Effector memory CD4-positive, alpha-beta T cell (primary cell): ENCODE measurements at places on chromosomes 6 and 20.

GRCh38 chr20:1671891-1672669 lies 14.5 kb upstream of the SIRPG start:
- DNase-seq = no peak

GRCh38 chr20:48230216-48230615 lies 444.9 kb upstream of the SULF2 start:
- DNase-seq = no peak

DNA sequence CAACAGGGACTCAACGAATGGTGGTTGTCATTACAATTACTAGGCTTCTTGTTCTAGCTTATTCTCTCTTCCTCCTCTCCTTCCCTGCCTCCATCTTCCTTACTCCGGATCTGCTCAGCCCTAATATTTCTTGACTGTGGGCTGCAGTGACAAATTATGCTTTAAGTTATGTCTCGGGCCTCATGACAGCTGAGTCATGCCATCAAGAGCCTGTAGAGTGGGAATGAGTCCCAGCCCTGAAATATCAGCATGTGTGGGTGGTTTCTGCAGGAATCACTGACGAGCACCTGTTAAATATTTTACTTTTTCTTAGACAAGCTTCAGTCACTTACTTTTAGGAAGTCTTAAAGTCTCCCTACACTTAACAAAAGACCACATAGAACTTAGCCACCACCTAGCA lies 83.1 kb upstream of the CBLN4 start:
- DNase-seq = no peak

DNA sequence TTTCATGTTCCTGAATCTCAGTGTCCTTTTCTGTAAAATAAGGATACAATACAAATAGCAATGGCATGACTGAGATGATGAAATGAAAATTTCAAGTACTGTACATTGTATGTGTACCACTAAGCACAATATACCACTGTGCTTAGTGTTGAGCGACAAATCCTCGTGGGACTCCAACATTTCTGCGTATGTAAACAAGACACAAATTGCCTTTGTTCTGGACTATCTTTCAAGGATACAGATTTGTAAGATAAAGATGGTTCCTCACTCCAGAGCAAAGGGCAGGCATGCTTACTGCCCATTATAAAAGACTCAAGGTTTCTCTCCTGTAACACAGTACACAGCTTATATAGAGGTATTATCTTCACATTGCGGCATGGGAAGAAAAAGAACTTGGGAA lies 6.0 kb downstream of the RARS2 start:
- DNase-seq = no peak

GRCh38 chr6:144955392-144955791 lies 670.3 kb downstream of the UTRN start:
- DNase-seq = no peak

DNA sequence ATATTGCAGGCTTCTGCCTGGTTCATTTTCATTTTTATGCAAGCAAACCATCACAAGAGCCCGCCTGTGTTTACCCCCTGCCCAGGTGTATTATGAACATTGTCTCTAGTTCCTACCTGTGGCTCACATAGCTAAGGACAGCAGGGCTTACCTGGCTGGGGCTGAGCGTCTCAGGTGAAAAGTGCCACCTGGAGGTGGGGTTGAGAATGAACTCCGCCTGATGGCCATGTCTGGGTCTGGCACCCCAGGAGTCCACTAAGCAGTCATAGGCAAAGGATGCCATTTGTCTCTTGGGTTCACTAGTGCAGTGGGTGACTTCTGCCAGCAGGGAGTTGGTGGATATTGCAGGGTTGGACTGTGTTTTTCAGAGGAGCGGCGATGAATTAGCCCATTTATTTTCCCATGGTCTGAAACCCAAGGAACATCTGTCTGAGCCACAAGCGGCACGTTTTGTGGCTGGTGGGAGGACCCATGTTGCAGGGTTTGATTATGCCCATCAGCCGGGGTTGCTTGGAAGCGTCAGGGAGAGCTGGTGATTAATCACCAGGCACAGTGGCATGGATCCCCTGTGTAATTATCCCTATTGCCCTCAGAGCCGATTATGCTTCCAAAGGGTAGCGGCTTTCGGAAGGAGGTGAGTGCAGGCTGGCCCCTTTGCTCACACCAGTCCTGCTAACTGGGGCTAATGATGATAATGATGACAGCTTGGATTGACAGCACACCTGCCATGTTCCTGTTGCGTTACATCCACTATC lies 92.1 kb downstream of the CDH26 start:
- no peak for DNase-seq

DNA sequence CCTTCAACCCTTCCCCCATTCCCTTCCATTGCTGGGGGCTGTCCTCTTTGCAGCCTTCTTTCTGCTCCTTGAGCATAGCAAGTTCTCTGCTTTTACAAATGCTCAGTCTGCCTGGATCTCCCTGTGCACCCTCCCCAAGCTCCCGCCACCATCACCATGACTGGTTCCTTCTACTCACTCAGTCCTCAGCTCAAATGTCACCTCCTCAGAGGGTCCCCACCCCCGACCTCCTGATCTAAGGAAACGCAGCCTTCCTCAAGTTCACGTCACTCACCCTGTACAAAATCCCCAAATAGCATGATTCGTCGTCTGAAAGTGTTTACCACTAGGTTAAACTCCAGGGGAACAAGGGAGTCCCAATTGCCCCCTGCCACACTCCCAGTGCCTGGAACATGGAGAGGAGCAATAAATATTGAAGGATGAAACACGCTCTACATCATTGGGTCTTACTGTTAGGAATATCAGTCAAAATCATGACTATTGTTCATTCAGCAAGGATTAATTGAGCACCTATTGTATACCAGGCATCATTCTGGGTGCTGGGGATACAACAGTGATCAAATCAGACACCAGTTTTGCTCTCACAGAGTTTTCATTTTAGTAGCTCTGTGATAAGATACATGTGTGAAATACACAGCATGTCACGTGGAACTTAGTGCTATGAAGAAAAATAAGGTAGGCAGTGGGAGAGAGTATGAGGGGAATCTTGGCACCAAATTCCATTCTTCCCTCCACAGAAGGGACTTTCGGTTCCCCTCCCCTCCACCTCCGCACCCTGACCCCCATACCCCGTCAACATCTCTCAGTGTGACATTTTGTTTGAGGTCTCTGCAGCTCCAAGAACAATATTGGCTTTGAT lies 15.6 kb downstream of the TP53RK start:
- DNase-seq = no peak

- DNase-seq = no peak
Observed at GRCh38 chr20:19943061-19943521, 74.1 kb upstream of the NAA20 start.

DNA sequence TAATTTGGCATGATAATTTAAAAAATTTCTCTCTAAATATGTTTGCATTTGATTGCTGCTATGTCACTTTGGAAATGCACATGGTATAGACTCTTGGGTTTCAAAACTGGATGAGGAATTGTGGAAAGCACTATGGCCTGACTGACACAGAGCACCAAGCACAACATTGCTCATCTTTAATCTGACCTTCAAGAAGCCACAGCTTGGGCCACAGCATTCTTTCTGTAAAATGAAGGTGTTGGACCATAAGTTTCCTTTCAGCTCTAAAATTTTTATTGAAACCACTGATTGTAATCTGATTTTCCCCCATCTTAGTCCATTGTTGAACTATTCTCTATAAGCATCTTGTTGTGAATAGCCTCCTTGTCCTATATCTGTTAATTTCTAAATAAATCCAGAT lies 41.0 kb downstream of the QKI start:
- DNase-seq = no peak

DNA sequence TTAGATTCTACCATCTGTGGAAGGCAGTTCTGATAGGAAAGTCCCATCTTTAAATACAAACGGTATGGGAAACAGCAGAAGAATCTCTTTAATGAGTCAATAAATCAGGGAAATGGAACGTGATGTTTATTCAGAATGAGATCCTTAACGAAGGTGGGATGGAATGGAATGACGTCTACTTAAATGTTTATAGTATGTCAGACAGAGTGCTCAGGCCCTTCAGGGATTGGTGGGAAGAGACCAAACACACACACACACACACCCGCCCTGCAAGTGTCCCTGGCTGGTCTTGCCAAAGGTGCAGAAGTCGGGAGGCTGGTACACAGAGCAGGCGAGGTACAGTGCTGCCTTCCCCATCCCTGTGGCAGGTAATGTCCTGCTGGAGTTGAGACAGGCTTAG lies 164.0 kb downstream of the FARS2 start:
- no peak for DNase-seq

GRCh38 chr6:147106759-147107401 lies 97.3 kb upstream of the STXBP5 start:
- no peak for DNase-seq

DNA sequence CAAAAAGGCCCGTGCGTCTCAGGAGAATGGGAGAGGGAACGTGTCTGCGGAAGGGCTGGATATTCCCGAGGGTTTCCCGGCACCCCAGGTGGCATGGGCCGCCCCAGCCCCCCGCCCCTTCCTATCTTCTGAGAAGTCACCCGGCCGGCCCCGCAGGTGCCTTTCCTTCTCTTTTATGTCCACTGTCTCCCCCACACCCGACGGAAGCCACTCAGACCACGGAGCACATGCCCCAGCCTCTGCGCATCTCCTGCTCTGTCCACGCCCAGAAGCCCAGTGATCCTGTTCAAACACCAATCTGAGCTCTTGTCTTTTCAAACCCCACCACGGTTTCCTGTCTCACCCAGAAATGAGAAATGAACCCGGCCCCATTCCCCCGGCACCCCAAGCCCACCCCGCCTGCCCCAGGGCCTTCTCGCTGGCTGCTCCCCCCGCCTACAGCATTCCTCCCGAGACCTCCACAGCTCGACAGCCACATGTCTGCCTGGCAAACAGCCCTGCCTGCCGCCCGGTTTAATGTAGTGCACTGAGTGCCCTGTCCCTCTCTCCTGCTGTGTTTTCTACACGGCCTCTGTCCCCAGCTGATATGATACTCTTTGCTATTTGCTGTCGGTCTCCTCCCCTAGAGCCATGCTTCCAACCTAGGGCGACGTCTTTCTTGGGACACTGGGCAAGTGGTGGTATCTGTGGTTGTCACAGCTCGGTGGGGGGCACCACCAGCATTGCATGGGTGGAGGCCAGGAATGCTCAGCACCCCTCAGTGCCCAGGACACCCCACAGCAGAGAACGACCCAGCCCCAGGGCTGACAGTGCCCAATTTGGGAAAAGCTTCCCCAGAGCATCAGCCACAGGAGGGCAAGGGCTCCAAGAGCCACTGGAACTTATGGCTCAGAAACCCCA lies 182.7 kb downstream of the TAF4 start:
- DNase-seq = no peak

DNA sequence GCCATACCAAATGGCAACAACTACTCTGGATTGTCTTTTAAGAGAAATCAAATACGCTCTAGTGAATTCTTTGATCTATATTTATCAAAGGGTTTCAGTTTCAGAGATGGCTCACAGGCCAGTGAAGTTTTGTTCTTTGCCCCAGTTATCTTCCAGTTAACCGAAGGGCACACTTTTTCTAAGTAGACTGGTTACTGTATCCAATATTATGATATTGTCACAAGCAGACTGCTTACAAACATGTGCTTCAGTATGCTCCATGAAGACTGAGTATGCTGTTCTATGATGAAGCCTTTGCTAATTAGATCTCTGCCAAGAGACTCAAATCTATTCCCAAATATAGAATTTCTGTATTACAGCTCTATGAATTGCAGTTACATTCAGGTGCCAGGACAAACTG lies 181.1 kb downstream of the REV3L start:
- DNase-seq = no peak

DNA sequence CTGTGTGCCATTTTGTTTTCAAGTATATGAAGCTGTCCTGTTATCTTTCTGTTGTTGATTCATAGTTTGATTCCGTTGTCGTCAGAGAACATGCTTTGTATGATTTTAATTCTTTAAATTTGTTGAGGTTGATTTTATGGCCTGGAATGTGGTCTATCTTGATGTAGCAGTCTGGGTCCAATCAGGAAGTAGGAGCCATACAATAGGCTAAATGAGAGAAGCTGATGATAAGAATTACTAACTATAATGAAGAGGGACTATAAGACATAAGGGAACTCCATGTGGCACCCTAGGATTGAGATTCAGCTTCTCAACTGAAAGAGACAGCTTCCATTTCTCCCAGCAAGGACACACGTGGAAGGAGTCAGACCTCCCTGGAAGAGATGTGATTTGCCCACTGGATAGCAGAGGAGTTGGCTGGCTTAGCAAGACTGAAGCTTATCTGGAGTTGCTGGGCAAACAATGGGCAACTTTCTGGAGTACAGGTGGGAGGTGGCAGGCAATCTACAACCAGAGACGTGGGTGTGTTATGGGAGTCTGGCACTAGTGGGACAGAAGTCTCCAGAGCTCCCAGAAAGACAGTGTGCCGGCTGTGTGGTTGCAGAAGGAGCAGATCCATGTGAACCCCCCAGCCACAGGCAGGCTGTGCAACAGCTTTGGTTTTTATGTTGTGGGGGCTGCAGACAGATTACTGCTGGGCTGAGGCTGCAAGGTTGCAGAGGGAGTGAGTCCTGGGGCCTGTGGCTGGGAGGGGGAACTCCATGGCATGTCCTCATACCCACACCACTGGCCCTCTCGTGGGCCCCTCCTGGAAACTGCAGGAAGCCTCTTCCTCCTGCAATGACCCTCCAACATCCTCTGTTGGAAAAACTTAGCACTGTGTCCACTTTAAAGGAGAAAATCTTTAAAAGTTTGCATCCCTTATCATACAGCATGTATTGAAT lies 7.1 kb downstream of the ZNF831 start:
- DNase-seq = no peak

DNA sequence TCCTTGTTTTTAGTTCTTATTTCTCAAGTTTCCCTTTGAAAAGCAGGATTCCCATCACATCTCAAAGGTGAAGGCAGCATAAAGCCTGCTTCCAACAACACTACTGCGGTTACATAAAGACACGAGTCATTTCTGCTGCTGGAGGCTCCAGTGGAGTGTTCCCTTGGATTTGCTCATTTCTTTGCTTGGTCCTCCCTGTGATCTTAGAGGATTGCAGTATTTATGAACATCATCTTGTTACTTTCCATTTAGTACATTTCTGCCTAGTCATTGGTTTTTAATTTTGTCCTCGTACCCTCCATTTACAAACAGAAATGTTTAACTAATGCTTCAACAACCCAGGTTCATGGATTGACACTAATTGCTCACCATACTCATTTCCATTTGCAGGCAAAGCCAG lies 298.8 kb downstream of the ZNF217 start:
- no peak for DNase-seq

GRCh38 chr6:129248946-129249345 lies 366.0 kb downstream of the LAMA2 start:
- DNase-seq = no peak
